Smooth muscle cell of the pulmonary artery (primary cell): ENCODE measurements at places on chromosomes 11 and 22. TPM values are rescaled to one million over a fixed set of nuclear protein-coding genes. Genes with fewer than 3 reads are reported as not detected.

PHOX2A gene
- total RNA-seq, result not detected in 2 replicates

C11orf86 gene
- total RNA-seq, result not detected in 2 replicates

FBLN1 gene
- total RNA-seq, result 150 and 215 TPM in 2 replicates

DKK3 gene
- 561 and 670 TPM in 2 replicates for total RNA-seq

BATF2 gene
- total RNA-seq, result 0.13 and 0.50 TPM in 2 replicates

OR10D3 gene
- not detected in 2 replicates for total RNA-seq

PRG3 gene
- not detected in 2 replicates for total RNA-seq

RPS6KB2 gene
- total RNA-seq, result 33.7 and 36.5 TPM in 2 replicates

GRM5 gene
- total RNA-seq, result under 0.01 and 0.10 TPM in 2 replicates

KIRREL3 gene
- 4.6 and 5.0 TPM in 2 replicates for total RNA-seq

C1QTNF4 gene
- 0.07 and 0.17 TPM in 2 replicates for total RNA-seq

SNX32 gene
- 1.3 and 4.0 TPM in 2 replicates for total RNA-seq

KRTAP5-10 gene
- not detected in 2 replicates for total RNA-seq

DLG2 gene
- 1.6 and 1.9 TPM in 2 replicates for total RNA-seq

TREH gene
- not detected in 2 replicates for total RNA-seq

TTC9C gene
- total RNA-seq, result 27.5 and 28.9 TPM in 2 replicates

TEAD1 gene
- total RNA-seq, result 104 and 107 TPM in 2 replicates

CNTF gene
- total RNA-seq, result 1.8 and 1.9 TPM in 2 replicates

RTN4RL2 gene
- 0.13 TPM in 1 of 2 replicates, not detected in the other for total RNA-seq

MYBPC3 gene
- total RNA-seq, result not detected in 2 replicates

SCN4B gene
- 0.07 TPM in 1 of 2 replicates, not detected in the other for total RNA-seq

ROBO3 gene
- 1.6 and 4.2 TPM in 2 replicates for total RNA-seq

IL18 gene
- total RNA-seq, result 0.07 and 0.23 TPM in 2 replicates

KBTBD3 gene
- total RNA-seq, result 3.9 and 6.9 TPM in 2 replicates

PTPRCAP gene
- total RNA-seq, result 0.17 and 0.46 TPM in 2 replicates

TNKS1BP1 gene
- 89.9 and 90.3 TPM in 2 replicates for total RNA-seq

ZNF214 gene
- 2.6 and 2.7 TPM in 2 replicates for total RNA-seq

DRICH1 gene
- total RNA-seq, result 0.17 and 0.26 TPM in 2 replicates

KRTAP5-9 gene
- not detected in 2 replicates for total RNA-seq

KCNJ4 gene
- 0.03 TPM in 1 of 2 replicates, not detected in the other for total RNA-seq

TMEM109 gene
- 43.2 and 44.7 TPM in 2 replicates for total RNA-seq

SLCO2B1 gene
- 0.03 TPM in 1 of 2 replicates, not detected in the other for total RNA-seq

F2 gene
- not detected in 2 replicates for total RNA-seq
